ENCODE measurements at places on chromosomes 1 and 21.

DNA sequence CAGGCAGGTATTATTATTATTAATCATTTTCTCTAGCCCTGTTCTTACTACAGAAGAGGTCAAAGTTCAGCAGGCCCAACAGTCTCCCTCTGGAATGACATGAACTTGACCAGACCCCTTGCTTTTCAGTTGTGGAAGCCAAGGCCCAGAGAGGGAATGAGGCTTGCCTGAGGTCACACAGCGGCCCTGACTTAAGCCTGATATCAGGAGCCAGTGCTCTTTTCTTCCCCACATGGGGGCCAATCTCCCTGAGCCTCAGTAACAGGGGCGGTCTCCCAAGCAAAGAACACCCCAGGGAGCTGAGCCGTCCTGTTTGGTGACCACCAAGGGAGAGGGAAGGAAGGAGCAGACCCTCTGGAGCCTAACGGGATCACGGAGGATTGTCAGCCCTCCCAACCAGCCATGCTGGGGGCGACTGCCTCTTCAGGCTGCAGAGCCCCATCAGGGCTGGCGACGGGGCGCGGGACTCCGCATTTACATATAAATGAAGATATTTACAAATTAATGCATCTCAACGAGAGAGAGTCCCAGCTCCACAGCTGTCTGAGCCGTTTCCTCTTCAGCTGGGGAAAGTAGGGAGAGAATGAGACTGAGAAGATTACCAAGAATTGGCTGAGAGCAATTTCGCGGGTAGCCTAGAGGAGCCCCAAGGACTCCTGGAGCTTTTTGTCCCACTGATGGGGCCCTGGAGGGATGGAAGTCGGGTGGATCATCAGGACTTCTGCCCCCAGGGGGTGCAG lies 186.1 kb upstream of the KLHDC7A start:
- no peak for DNase-seq

DNA sequence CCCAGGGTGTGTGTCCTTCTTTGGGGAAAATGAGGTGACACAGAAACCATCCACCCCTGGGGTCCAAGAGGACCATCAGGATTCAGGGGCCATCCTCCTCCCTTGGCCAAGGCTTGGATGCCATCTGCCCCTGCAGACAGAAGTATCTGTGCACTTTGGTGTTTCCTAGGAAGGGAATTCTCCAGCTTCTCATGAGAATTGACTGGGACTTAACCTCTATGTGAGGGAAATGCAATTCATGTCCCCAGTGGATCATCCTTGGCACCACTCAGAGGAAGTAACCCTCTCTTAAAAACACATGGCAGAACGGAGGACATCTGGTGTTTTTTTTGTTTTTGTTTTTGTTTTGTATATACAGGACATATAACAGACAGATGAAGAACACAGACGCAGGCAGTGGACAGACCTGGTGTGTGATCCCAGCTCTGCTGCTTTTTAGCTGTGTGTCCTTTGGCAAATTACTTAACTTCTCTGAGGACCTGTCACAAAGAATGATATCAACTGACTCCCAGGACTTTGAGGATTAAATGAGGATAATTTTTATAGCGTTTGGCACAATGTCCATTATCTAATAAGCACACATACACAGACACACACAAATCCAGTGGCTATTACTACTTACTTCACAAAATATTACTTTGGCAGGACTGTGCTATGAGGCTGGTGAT lies 3.8 kb downstream of the TNN start:
- DNase-seq = no peak

DNA sequence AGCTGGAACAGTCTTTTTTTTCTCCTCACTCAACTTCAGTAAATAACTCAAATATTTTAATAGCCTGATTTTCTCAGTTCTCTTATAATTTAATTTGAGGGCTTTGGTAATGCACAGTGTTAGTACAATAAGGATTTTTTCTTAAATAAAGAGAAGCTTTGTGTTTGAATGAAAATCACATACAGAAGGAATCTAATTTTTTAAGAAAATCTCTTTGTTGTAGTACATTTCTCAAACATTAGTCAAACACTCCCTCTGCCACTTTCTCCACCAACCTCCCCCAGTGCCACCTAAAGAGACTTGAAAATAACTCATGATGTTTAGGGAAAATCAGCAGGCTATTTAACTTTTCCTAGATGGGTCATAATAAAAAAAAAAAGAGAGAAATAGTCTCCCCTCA lies 42.3 kb upstream of the ACP6 start:
- DNase-seq = no peak

- peak; percentile 53 for DNase-seq
Measured at GRCh38 chr1:197944485-197944884, 27.3 kb downstream of the LHX9 start.

DNA sequence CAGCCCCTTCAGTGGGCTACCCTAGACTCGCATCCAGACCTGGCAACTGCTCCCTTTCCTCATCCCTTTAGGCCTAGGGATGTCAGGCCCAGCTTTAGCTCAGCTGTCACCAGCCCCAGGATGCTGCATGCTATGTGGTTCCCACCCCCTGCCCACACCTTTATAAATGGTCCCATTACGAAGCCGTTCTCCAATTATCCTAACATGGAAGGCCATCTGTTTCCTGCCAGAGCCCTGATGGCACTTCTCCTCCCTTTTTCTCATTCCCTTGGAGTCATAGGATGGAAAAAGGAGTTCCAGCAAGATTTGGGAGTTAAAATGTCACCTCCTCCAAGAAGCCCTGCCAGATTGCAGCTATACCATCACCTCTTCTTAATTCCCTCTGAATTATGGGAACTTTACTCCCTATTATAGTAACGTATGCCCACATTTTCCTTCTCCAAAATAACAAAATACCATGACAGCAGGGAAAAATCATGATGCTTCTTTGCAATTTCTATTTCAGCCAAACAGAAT lies 205.0 kb upstream of the GRIK3 start:
- DNase-seq = no peak

DNA sequence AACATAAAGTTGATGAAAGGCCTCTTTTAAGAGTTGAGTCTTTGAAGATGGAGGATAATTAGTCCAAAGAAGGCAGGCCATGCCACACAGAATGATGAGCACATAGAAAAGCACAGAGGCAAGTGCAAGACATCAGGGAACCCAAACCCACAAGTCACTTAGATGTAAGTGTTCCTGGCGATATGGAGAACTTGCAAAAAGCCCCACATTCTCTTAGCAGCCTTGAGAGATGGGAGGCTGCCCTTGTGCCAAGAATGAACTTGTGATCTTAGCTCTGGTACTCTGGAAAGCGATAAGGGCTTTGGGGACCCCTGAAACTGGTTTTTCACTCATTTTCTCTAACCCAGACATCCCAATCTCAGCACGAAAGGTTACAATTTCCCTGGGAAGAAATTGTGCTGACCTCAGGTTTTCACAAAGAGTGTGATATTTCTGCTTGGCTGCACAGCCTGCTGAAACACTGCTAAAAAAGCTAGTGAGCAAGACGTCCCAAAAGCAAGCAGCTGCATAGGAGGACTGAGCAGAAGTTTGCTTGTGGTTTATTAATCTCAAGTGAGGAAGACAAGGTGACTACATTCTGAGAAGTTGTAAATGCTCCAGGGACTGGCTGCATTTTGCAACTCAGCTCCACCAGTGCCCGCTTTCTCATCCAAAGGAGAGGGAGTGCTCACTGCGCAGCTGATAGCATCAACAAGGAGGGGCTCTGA lies 496.9 kb upstream of the CAMK1G start:
- no peak for DNase-seq

GRCh38 chr1:24707687-24708086 lies 37.6 kb upstream of the CLIC4 start:
- DNase-seq = peak; percentile 98

- DNase-seq = peak; percentile 21
Measured at GRCh38 chr1:78687914-78688313, 38.3 kb downstream of the IFI44 start.

DNA sequence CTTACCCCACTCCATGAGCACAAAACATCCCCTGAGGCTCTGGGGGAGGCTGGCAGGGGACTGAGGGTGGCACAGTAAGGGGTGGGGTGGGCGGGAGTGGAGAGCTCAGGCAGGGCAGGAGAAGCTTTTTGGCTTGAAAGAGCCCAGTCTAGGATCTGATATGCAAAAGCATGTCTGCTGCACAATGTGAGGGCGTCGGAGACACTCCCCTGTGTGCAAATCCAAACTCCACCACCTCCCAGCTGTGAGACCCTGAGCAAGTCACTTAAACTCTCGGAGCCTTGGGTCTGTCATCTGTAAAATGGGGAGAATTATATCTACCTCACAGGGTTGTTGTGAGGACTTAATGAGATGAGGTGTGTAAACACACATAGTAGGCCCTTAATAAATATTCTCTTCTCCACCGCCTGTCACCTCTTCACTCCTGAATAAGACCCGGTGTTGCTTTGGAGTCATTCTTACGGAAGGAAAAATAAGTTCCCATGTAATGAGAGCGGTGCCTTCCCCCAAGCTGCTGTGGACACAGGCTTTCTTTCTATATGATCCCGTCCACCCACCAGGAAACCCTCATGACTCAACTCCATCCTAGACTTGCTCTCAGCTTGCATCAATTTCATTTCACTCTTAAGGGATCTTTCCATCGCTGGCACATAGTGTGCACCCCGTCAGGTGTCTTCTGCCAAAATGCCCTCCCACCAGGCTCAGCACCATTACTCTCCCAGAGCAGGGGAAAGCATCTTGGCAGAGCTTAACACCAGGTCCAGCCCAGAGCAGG lies 12.5 kb downstream of the KCNN3 start:
- DNase-seq = no peak

DNA sequence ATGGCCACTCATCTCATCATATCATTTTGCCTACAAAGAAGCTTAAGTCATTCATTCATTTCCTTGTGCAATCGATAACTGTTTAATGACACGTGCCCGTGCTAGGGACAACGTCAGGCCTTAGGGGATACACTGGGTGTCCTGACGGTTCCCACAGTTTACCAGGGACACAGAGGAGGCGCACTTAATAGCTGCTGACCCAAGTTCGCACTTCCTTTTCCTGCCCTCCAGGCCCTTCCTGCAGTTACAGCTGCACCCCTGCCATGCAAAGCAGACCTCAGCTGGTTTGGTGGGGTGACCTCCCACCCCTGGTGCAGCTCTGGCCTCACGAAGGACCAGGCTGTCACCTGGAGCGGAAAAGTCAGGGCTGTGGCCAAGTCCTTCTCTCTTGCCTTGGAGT lies 4.2 kb downstream of the SPATA21 start:
- no peak for DNase-seq

GRCh38 chr1:65387821-65388220 lies 32.6 kb upstream of the LEPR start:
- no peak for DNase-seq

DNA sequence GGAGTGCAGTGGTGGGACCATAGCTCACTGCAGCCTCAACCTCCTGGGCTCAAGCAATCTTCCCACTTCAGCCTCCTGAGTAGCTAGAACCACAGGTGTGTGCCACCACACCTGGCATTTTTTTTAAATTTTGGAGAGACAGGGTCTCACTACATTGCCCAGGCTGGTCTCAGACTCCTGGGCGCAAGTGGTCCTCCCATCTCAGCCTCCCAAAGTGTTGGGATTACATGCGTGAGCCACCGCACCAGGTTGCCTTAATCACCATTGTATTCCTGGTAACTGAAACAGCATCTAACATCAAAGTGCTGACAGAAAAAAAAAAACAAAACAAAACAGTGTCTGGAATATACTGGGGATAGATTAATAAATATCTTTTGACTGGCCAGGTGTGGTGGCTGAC lies 18.2 kb downstream of the RPL5 start:
- DNase-seq = no peak

DNA sequence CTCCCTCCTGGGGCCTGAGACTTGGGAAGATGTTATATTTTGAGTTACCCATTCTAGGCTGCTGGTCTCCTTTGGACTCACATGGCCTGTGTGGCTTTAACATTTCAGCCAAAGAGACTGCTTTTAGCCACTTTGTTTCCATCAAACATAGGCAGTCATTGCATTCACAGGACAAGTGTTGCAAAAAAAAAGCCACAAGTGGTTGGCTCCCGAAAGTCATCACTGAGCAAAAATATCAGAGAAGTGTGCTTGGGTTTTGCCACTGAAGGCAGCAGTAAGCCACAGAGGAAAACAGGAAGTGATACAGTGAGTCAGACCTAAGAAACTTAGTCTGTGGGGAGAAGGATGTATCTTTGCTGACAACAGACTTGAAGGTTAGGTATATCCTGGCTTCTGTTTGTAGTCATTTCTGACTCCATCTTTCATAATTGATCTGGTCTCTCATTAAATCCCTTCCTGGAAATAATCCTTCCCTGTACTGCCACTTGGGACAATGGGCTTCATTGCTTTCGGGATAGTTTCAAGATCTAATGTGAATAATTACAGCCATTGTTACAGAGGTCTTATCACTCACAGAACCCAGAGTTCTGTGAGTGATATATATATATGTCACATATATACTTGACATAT lies 80.9 kb downstream of the COLGALT2 start:
- DNase-seq = peak; percentile 92

DNA sequence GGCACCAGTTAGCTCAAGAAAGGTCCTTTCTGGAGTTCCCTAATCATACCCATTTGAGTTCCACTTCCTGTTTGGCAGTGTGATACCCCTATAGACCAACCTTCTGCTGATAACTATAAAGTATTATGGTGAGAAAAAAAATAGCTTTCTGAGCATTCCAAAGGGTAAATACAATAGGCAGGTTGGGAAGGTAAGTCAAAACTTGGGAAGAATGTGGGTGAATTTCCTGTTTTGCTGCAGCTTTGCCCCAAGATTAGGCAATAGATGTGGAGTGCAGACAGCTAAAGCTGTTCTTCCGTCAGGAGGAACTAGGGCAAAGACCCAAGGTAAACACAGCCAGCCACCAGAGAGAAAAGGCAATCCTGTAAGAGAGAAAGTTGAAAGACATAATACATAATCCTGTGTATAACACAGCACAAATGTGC lies 49.9 kb upstream of the GUCA2A start:
- DNase-seq = peak; percentile 81

- DNase-seq = no peak
Measured at GRCh38 chr1:236925386-236925785, 78.9 kb downstream of the MT1HL1 start.

DNA sequence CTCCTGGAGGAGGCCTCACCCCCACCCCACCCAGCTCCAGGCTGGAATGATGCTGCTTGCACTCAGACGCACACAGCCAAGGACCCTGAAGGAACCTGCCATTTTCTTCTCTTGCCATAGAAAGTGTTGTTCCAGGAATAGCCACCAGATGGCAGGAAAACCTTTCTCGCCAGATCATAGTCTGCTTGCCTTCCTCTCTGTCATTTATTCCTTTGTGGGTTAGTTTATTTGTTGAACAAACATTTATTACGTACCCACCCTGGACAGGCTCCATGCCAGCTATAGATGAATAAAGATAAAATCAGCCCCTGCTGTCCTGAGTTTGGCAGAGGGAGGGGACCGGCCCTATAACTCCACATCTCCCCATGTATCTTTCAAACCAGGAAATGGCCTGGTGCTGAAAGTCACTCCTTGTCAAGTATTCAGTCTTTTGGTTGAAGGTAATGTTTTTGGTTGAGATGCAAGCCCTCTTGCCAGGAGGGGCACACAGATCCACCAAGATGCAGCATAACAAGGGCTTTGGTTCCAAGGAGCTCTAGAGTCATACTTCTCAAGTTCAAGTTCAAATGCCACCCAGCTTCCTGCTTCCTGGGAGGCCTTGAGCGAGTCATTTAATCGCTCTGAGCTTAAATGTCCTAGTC lies 7.0 kb upstream of the KCNC4 start:
- peak; percentile 63 for DNase-seq

All from amniotic epithelial cell (primary cell).